GM12891 (cell line): ENCODE measurements at places on chromosomes 16 and 17.

DNA sequence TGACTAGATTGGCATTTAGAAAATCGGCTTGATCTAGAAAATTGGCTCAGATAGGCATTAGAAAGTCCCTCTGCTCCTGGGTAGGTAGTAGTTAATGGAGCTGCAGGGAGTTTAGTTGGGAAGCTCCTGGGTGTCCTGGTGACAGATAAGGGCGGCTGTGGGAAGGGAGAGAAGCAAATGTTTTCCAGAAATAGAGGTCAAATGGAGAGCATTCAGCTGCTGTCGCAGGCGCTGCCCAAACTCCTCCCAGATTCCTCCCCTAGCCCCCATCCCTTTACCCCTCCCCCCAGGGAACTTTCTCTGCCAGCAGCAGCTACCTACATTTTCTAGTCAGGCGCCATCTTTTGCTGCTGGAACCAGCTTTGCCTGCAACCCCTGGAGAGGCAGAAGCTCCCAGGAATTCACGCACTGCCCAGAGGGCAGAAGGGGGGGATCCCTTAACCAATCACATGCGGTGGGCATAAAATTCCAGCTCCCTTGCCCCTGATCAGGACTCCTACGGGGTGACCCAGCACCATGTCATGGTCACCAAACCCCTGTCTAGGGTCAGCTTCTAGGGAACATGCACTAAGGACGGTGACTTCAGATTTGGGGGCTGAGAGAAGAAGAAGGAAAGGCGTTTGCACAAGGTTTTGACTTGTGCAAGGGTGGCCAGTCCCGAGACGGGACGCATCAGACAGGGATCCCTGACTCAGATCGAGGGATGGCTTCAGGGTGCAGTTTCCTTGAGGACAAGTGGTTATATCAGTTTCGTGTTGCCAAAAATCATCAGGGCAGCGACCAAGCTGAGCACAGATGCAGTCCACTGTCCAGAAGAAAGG is 43.8 kb downstream of the SOCS1 start:
- DNase-seq = no peak

DNA sequence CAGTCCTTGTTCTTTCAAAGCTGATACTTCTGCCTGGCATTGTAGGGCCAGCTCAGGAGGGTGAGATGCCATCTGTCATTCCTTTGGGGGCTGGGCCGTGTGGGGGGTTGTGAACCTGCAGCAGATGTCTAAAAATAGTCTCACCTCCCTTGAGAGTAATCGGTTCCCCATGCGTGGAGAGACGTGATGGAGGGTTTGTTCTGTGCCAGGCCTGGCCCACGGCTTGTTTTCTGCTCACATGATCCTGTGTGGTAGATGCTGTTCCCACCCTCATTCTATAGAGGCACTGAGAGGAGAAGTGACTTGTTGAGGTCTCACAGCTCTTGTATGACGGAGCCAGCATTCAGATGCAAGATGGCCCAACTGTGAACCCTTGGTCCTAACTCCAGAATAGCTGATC is 4.6 kb downstream of the IRF8 start:
- DNase-seq = no peak

- DNase-seq = no peak
Observed at GRCh38 chr16:85379041-85380001, 233.8 kb upstream of the GSE1 start.

DNA sequence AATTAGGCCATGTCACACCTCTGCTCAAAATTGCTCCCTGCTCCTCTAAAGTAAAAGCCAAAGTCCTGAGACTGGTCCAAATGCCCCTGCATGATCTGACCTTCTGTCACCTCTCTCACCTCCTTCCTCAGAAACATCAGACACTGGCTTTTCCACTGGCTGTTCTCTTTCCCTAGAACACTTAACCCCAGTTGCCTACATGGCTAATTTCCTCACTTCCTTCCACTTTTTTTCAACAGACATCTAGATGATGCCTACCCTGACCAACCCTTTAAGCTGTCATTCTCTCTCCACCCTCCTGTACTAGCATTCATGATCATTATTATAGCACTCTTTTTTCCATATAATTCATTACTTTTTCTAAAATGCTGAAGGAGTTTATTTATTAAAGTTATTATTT is 31.0 kb downstream of the CCT6B start:
- DNase-seq = no peak

GRCh38 chr17:69430488-69430887 is 16.0 kb downstream of the MAP2K6 start:
- no peak for DNase-seq

DNA sequence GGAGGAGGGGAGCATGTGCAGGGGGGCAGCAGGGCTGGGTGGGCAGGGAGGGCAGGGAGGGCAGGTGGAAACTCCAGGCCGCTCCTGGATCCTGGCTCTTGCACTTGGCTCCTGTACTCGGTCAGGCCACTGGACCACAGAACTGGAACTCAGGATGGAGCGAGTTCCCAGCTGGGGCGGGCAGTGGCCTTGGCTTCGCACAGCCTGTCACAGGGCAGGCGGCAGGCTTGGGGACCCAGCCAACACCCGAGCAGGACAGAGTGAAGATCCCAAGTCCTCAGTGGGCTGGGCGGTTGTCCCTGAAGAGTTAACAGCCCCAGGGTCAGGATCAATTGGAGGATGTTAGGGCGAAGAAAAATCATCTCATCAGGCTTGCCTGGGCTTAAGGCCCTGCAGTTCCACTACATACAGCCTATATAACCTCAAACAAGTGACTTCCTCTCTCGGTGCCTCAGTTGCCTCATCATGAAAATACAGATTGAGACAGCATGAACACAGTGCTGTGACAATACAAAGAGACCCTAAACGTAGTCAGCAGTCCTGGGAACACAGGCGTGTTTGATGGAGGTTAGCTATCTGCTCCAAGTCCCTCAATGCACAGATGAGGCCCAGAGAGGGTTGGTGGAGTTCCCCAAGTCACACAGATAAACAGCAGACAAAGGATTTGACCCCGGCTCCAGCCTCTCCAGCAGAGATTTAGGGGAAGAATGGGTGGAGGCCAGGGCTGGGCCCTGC is 21.9 kb downstream of the ZNF423 start:
- no peak for DNase-seq

DNA sequence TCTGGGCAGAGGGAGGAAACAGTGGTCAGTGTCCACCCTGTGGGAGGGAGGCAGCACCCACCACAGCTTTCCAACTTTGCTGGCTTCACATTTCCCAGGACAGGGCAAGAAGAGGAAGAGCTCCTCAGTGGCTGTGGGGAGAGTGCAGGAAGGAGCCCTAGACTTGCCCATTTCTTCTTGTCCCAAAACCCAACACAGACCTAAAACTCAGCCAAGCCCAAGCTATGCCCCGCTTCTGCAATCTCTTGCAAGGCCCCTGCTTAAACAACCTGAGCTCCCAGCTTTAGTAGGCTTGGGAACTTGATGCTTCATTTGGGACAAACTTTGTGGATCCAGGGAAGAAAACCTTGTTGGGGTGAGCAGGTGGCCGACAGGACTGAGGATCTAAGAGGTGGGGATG is 173.8 kb downstream of the LGALS9B start:
- no peak for DNase-seq

- no peak for DNase-seq
Observed at GRCh38 chr16:12559714-12560113, 244.0 kb downstream of the CPPED1 start.

DNA sequence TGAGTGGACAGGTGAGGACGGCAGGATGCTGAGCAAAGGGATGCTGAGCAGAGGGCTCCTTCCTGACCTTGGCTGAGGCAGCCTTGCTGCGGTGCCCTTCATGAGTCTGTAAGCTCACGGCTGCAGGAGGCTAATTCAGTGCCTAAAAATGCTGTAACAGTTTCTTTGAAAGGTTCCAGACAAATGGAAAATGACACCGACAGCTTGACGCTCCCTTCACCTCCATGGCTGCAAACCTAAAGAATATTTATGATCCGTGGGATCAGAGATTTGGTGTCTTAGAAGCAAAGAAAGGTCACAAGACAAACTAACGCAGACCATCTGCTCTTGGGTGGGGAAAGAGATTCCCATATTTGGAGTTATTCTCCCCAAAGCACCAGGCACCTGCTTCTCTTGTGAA is 28.0 kb downstream of the TOM1L2 start:
- no peak for DNase-seq

GRCh38 chr17:82237083-82237745 is 8.4 kb downstream of the SLC16A3 start:
- DNase-seq = no peak

GRCh38 chr16:79898703-79899102 is 298.2 kb upstream of the MAF start:
- no peak for DNase-seq

DNA sequence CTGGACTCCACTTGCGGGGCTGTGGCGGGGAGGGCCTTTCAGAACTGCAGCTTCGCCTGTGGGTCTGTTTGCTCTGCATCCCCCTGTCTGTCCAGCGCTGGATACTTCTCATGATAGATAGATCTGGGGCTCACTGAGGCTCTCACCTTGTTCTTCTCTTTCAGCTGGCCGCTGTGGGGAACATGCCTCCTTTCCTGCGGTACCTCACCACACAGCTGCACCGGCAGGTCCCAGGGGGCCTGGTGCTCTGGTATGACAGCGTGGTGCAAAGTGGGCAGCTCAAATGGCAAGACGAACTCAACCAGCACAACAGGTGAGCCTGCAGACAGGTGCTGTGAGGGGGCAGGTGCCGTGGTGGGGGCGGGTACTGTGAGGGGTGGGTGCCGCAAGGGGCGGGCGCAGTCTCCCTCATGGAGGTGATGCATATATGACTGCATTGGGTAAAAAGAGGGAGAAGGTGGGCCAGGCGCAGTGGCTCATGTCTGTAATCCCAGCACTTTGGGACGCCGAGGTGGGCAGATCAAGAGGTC is 6.2 kb downstream of the ENGASE start:
- no peak for DNase-seq

- no peak for DNase-seq
Observed at GRCh38 chr17:29138184-29138955, 41.8 kb downstream of the MYO18A start.

DNA sequence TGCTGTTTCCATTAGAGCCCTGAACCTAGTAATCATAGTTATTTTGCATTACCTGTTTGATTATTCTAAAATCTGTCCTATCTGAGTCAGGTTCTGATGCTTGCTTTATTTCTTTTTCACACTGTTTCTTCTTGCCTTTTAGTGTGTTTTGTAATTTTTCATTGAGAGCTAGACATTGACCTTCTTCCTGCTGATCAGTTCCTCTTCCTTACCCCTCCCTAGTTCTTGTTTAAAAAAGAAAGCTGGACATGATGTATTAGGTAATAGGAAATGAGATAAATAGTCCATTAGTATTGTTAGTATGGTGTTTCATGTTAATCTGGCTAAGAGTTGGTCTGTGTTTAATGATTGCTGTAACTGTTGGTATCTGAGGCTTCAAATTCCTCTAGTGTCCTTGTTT is 13.4 kb downstream of the WWP2 start:
- DNase-seq = no peak

DNA sequence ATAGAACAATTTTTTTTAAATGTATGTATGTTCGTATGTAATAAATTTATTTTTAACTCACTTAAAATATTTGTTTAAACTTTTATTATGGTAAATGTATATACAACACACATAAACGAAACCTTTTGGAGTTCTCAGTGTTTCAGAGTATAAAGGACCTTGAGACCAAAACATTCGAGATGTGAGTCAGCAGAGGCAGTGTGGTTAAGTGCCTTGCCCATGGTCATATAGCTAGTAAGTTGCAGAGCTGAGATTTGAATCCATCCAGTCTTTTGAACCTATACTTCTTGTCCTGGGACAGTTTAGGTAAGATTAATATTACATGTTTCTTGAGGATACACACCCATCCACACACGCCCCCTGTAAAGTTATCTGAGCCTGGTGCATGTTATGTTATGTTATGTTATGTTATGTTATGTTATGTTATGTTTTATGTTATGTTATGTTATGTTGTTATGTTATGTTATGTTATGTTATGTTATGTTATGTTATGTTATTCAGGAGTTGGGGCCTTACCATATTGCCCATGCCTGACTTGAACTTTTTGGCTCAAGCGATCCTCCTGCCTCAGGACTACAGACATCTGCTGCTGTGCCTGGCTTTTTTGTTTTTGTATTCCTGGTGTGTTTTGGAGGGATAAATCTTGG is 41.8 kb downstream of the TNRC6A start:
- DNase-seq = no peak

GRCh38 chr16:78474762-78475161 is 375.3 kb downstream of the WWOX start:
- DNase-seq = no peak

- no peak for DNase-seq
Observed at GRCh38 chr17:59124665-59125064, 18.0 kb upstream of the TRIM37 start.

DNA sequence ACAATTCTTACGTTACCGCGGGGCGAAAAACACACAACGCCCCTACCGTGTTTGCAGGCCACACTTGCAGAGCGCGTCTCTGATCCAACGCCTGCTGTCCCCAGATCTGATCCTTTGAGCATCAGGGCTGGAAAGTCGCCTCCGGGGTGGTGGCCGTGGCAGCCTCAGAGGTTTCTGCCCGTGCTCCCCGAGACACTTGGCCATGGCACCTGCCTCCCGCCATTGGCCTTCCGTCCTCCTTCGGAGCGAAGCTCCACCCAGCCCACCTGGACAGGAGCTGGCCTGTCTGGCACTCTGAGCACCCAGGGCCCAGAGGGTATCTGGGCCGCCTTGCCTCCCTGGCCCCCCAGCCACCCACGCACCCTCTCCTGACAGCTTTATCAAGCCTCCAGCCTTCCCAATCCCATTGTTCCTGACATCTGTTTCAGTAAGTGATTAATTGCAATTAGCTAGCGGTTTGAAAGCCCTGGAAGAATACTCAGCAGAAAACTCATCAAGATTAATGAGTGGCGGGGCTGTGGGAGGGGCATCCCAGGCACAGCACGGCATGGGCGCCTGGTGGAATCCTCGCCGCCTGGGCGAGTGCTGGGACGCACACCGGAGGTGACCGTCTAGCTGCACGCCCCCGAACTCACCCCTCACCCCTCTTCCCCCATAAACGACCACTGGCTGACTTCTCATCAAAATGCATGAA is 181.5 kb upstream of the GSE1 start:
- DNase-seq = no peak

DNA sequence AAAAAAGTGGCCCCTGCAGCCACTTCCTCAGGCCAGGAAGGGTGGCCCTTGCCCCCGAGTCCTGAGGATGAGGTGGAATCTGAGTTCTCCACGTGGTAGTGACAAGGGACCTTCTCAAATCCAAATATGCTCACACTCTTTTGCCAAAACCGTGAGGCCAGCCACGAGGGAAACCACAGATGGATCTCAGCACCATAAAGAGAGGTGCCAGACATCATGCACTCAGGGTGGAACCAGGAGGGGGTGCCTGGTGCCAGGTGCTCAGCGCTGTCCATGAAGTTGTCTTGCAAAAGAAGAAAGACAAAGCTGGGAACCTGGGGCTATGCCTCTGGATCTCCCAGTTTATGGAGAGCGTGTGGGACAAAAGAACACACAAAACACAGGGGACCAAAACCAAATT is 45.2 kb upstream of the MED9 start:
- DNase-seq = no peak
